NCI-H2081 treated with DMSO at 0.1 percent for 48 hours (cell line): ENCODE measurements at places on chromosomes 7 and 10.
A peak's percentile ranks its signal among the peaks of the same experiment; 100 is the strongest.

DNA sequence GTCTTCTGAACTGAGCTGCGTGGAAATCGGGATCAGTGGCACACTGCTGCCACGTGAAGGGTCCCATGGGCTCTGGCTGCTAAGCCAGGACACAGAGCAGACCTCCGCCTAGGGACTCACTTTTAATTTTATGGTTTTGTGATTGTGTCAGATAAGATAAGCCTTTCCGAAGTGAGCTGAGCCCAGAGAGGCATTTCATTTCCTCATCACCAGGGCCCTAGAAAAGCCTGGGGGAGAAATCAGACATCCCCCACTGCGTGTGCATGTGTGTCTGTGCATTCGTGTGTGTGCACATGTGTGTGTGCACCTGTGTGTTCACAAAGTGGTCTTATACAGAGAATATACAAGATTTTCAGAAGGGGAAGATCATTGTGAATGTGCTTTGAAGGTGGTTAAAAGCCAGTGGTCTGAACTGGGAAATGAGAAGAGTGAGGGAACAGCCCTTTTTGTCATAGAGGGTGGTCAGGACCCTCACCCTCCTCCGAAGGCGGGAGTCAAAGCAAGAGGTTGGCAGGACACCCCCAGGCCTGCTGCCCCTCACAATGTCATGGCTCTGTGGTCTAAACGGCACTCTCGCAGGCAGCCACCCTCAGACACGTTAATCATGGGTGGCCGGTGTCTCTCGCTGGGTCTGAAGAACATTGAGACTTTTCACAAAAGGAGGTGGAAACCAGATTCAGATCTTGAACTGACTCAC lies 176.1 kb upstream of the PFKP start:
- no peak for DNase-seq

DNA sequence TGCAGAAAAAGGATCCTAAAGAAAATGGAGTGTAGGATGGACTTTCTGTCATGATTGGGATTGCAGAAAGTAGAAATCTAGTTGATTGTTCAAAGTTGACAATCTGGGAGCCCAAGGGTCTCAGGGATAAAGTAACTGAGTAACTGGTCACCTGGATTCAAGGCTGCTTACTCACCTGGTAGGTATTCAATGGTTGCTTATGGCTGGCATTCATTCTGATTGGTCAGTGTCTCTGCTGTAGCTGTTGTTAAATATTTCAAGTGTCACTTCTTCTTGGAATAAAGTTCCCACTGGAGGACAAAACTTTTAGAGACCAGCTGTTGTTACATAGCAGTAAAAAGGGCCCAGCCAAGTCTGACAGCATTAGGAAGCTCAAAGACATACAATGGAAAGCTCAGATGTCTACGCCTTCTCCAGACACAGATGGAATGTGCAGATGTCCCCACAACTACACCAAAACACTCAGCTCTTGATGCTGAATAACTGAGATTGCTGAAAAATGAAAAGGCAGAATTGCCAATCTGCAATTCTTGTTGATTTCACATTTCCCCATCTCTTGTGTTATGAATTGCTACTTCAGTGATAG lies 106.9 kb downstream of the ZNF467 start:
- DNase-seq = no peak

DNA sequence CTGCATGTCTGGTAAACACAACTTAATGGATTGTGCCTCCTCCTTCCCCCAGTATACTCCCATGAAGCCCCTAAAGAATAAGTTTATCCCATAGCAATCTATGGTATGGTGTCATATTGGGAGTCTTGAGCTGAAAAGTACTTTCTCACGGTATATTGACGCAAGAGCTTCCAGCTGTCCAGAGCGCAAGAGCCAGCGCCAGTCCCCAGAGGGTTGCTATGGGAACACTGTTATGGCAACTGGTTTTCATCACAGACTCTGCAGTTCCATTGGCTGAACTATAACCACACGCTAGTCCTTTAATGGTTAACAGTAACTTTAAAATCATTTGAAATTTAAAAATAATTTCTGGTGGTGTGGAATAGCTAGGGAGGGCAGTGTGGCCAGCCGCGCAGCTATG lies 46.9 kb downstream of the PRPF18 start:
- DNase-seq = no peak

GRCh38 chr7:91355695-91356435 lies 91.6 kb downstream of the FZD1 start:
- DNase-seq = no peak

- no peak for DNase-seq
These were observed 471.6 kb downstream of the ARL4A start for GRCh38 chr7:13159003-13159402.

DNA sequence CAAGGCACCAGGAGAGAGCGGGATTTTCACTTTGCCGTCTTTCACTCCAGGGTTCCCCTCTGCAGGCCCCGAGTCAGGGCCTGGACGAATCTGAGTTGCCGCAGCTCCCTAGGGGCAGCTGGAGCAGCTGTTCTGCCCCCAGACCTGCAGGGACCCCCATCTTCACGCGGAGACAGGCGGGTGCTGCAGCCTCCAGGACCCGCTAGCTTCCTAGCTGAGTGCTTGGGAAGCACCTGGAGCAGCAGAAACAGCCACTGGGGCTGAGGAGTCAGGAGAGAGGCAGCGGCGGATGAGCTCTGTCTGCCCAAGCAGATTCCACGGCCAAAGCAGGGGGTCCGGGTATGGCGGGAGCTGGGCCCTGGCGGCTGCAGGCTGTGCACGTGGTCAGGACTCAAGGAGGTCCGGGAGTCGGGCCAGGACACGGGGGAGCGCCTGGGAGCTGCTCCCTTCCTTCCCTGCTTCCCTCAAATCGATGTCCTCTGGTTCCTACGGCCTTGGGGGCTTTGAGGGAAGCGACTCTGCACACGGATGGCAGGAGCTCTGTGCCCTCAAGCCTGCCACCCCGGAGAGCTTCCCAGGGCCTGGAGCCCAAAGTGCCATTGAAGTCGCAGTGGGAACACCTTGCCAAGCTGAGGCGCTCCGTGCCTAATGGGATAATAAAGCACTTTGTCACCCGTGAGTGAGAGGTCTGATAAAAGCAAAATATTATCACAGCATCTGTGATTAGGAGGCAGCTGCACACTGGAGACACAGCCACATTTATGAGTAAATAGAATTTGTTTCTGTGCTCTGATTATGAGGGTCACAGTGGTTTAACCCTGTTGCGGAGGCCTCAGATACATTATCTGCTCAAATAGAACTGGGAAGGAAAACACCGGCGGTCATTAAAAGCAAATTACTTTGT lies 17.2 kb downstream of the MNX1 start:
- DNase-seq = peak; percentile 29

- DNase-seq = no peak
These were observed 48.0 kb upstream of the DAGLB start for GRCh38 chr7:6495597-6496262.

DNA sequence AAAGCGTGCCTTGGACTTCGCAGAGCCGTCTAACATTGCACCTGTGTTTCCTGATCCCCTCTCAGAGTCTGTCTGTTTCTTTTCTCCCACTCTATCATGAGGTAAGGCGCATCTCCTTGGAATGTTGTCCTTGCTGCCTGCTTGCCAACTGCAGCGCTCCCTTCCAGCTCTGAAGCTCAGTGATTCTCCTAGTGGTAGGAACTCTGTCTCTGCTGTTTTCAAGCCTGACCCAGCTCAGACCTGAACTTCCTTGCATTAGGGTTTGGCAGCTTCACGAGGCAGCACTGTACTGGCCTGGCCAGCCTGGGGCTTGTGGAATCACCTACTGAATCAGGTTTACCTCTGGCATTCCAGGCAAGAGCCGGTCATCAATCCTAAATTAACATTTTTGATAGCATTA lies 123.9 kb downstream of the CREB5 start:
- no peak for DNase-seq

- no peak for DNase-seq
These were observed 524.7 kb downstream of the DNAJB6 start for GRCh38 chr7:157861551-157861950.

DNA sequence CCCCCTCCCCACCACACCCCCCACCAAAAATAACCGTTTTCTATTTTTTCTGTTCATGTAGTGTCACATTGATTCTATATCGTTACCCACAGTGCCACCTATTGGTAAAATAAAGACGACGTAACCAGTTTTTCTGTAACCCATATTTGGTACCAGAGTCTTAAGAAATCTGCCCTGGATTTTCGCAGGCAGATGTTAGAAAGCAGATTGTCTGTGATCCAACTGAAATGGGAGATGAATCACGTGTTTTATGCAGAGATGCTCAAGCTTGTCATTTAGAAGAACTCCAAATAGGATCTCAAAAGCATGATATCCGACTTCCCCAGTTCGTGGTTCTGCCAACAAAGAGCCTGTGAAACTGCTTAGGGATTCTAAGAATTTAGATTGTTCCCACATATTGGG lies 261.1 kb upstream of the CSTF2T start:
- DNase-seq = no peak
